CD4-positive, alpha-beta T cell treated with Interleukin-12 subunit alpha and Interleukin-12 subunit beta, for 1 hour (primary cell): ENCODE measurements at places on chromosomes 7 and 10.

GRCh38 chr7:123640583-123640982 lies 15.1 kb upstream of the LMOD2 start:
- no peak for DNase-seq

DNA sequence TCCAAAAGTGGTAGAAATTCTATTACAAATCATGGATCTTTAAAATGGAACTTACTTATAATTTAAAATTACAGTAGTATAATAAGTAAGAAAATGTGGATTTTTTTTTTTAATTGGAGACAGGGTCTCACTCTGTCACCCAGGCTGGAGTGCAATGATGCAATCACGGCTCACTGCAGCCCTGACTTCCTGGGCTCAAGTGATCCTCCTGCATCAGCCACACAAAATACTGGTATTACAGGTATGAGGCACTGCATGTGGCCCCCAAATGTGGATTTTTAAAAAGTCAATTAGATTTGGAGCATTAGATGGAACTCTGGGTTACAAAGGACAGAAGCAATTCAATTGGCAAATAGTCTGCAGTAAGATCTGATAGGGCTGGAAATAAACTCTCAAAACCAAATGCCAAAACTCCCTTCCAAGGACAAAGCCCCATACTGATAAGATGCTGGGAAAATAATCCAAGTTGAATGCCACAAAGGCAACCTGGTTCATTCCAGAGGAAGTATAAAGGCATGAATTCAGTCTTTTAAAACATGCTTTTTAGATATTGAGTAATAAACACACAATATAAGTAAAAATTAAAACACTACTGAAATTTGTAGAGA lies 294.2 kb downstream of the ZNF248 start:
- no peak for DNase-seq

DNA sequence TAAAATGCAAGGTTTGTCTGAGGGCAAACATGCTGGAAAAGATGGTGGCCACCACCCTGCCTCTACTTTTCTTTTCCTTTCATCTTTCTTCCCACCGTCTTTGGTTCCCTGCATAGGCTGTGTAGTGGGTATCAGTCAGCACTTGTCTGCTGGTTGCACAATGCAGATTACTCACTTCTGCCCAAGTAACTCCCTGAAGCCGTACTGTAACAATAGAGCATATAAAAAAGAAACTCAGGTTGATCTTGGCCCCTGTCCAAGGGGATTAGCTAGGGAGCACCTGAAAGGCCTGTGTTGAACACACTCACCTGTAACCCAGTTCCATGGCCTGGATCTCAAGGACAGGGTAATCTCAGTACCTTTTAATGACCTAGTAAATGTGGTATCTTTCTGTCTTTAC lies 533.0 kb upstream of the GALNT17 start:
- no peak for DNase-seq

DNA sequence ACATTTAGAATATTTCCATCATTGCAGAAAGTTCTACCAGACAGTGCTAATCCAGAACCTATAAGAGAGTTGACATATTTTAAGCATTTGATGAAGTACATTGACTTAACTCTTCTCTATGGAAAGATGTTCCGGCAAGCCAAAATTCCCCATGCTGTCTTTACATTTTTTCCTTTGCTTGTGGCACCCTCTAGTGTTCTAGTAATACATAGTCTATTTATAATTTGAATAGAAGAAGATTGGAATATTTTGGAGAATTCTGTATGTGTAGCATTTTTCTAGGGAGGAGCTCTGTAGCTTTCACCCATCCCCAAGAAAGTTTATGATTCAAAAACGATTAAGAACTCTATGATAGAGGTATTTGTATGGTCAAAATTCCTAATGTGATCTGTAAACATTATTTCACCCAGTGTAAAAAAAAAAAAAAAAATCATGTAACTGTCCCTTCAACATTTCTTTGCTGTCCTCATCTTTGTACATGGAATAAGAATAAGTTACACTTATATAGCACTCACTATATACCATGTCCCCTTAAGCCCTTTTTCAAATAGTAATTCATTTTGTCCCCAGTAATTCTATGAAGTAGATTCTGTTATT lies 33.2 kb downstream of the NRF1 start:
- DNase-seq, result peak; percentile 32

DNA sequence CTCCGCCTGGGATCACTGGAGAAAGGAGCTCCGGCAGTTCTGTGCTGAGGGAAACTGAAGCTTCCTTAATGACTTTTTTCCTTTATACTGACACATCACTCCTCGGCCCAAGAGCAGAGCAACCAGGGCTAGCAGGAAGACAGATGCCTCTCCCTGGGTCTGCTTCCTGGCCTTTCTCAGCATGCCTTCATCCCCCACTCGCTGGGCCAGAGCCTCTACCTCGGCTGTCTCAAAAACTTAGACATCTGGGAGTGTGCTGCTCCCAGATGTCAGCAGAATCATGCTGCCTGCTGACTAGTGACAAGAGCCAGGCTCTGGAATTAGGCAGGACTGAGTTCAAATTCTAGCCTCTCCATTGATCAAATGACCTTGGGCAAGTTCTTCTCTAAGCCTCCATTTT lies 24.4 kb upstream of the LRRC4 start:
- no peak for DNase-seq

- no peak for DNase-seq
Measured at GRCh38 chr10:14698111-14698828, 76.4 kb downstream of the FAM107B start.

DNA sequence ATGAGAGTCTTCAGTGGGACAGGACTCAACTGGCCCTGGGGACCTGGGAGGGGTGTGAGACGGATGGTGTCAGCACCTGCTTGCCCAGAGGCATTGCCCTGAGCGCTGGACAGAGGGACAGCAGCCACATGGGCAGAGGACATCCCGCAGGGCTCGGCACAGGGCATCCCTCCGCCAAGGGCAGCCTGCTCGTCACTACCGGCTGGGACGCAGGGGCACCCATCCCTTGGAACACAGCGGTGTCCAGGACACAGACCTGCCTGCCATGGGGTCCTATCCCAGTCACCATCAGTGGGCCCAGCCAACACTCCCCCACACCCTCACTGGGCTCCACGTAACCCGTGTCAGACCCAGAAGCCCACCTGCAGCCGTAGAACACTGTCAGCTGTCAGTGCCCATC lies 109.3 kb downstream of the LARP4B start:
- no peak for DNase-seq

- no peak for DNase-seq
Measured at GRCh38 chr7:30470771-30471170, 7.8 kb downstream of the NOD1 start.

DNA sequence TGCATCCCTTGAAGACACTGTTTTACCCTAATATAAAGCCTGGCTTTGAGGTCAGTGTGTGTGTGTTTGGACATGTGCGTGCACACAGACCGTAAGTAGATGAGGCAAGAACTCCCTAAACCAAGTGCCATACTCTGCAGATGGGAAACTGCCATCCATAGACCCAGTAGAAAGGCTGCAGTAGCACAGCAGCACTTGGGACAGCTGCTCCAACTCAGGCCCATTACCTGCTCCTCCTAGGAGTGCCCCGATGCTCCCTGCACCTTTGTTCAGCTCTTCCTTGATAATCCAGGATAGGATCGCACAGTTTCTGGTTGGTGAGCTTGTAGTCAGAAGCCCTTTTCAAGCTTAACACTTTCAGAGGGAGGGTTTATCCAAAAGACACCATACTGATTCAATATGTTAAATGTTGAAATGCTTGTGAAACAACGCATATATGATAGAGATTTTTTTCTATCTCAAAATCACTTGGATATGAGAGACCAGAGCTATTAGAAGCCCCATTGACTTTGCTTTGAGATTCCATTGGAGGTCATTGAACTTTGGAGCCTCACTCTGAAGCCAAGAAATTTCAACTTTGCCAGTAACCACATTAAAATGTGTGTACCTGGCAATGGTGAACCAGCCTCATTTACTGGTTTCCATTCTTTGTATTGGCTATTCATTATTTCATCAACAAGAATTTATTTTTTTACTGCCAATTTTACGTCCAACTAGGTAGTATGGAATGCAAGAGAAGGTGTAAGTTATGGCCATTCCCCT lies 757.0 kb upstream of the GALNT17 start:
- DNase-seq, result no peak

DNA sequence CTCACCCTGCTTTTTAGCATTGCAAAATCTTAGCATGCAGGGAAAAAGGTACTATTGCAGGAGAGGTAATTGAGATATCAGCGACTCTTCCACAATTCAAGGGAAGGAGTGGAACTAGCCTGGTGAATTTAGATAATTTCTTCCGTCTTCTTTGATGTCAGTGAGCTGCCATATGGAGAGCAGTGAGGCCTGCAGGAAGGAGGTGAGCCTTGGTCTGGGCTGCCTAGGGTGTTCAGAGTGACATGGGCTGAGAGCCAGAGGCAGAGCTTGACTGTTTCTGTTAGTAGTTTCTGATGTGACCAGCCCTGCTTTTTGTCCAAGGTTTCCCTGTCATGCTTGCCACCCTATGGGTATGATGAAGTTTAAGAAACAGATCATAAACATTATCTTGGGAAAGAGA lies 28.6 kb downstream of the KAT6B start:
- DNase-seq, result no peak

DNA sequence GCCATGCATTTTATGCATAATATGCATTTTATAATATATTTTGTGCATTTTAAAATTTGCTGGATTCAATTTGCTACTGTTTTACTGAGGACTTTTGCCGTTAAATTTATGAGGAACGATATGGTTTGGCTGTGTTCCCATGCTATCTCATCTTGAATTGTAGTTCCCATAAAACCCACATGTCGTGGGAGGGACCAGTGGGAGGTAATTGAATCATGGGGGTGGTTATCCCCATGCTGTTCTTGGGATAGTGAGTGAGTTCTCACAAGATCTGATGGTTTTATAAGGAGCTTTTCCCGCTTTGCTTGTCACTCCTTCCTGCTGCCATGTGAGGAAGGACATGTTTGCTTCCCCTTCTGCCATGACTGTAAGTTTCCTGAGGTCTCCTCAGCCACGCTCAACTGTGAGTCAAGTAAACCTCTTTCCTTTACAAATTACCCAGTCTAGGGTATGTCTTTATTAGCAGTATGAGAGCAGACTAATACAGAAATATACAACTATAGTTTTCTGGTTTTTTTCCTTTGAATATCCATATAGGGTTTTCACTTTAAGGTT lies 201.4 kb upstream of the SH2B2 start:
- no peak for DNase-seq

- no peak for DNase-seq
Measured at GRCh38 chr7:27175626-27176523, 1.8 kb upstream of the HOXA10 start.

GRCh38 chr10:20466731-20467130 lies 430.4 kb downstream of the NEBL start:
- no peak for DNase-seq

GRCh38 chr10:100987685-100988049 lies 324 bp downstream of the TWNK start:
- no peak for DNase-seq

- no peak for DNase-seq
Measured at GRCh38 chr7:132861940-132862554, 219.8 kb downstream of the CHCHD3 start.

DNA sequence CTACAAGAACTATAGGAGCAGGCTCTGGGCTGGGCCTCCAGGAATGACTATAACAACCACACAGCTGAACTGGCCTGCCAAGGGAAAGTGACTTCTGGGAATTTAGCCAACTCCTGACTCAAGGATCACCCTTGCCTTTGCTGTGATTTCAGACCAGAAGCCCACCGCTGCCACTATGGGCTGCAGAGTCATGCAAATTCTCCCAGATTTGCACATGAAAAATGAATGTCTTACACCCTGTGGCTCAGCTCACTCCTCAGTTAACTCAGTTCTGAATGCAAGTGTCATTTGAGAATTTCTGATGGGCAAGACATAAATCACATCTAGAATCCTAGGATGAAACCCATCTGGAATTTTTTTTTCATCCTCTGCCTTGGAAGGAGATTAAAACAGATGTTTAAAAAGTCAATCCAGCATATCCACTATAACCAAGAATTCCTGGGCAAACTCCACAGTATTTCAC lies 186.5 kb upstream of the BET1 start:
- no peak for DNase-seq

GRCh38 chr10:5806745-5807144 lies 6.5 kb downstream of the GDI2 start:
- no peak for DNase-seq

DNA sequence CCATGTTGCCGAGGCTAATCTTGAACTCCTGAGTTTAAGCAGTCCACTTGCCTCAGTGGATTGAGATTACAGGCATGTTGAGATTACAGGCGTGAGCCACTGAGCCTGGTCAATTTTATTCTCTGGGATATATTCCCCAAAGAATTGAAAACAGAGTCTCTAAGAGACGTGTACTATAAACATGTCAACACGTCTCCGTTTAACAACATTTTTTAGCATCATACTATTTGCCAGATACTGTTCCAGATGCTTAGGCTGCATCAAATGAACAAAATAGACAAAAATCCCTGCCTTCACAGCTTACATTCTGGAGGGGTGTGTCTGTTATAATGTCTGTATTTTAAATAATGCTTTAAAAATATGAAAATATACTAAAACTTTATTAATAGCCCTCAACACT lies 54.1 kb upstream of the PRKG1 start:
- DNase-seq, result no peak

GRCh38 chr10:32340596-32341180 lies 6.3 kb downstream of the EPC1 start:
- DNase-seq, result no peak

- DNase-seq, result no peak
Measured at GRCh38 chr10:95537542-95537927, 23.6 kb downstream of the SORBS1 start.

- no peak for DNase-seq
Measured at GRCh38 chr7:104625956-104626355, 297.6 kb downstream of the LHFPL3 start.

- no peak for DNase-seq
Measured at GRCh38 chr10:27531336-27531847, 27.3 kb downstream of the RAB18 start.

DNA sequence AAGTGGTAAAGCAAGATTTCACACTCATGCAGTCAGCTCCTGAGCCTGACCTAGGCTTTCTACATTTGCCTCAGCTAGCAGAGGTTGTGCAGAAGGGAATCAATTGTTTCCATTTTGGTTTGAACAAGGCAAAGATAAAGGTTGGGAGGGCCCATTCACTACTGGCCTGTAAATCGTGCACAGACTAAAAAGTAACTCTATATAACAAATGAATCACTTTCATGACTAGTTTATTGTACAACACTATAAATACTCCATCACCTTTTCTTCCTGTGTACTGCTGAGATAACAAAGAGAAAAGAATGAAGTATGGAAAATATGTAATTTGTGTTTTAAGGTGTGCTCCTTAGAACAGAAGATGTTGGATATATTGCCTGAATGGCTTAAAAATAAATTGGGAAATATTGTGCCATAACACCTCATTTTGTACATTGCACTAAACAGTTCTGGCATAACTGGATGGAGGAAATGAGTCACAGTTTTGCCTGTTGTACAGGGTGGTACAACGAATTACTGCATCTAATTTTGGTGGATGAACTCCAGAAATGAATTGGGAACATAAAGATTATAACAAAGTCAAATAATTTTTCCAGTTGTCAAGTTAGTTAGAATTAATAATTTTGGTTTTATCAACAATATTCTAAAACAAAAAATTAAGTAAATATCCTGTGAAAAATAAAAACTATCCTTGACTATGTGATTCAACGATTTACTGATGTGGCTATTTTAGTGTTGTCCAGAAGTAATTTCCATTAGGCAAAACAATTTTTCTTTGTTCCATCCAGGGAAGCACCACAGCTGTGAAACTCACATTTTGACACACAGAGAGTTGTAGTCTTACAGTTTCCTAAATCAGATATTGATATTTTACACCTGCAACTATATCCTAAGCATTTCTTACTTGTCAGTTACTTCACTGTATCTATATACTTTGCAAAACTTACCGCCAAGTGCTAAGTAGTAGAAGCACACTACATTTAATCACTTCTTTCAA lies 18.0 kb downstream of the SEMA3C start:
- no peak for DNase-seq
